Activated CD4-positive, alpha-beta T cell treated with anti-CD3 and anti-CD28 coated beads, Interleukin-2, amount 50 U/mL, for 16 hours (primary cell): ENCODE measurements at places on chromosomes 11 and 22.

DNA sequence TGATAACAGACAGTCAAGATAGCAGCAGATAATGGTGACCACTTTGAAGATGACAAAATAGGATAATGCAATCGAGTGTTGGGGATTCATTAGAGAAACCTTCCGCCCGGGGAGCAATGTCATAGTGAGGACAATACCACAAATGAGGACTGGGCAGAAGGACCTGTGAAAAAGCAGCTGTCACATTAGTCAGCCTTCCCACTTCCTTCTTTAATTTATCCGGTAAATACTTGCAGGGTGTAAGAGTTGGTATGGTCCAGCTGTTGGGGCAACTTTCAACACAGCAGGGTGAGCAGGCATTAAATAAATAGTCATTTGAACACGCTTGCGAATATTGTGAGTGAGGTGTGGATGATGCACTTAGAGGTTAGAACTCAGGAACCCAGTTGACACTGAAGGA is 132.5 kb upstream of the KIRREL3 start:
- no peak for DNase-seq

DNA sequence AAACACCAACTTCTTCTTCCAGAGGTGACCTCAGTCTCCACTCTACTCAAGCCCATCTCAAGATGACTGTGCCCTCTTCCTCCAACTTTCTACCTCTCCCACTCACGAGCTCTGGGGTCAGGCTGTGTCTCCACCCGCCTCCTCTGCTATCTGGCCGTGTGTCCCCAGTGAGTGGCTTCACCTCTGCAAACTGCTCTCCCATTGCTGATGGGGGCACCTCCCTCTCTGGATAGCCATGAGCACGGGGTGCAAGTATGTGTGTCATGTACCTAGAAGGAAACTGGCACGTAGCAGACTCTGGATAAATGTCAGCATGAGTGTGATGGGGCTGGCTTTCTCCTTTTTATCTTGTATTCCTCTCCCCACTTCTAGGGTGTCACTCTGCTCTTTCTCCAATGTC is 18.3 kb upstream of the RAC2 start:
- no peak for DNase-seq

DNA sequence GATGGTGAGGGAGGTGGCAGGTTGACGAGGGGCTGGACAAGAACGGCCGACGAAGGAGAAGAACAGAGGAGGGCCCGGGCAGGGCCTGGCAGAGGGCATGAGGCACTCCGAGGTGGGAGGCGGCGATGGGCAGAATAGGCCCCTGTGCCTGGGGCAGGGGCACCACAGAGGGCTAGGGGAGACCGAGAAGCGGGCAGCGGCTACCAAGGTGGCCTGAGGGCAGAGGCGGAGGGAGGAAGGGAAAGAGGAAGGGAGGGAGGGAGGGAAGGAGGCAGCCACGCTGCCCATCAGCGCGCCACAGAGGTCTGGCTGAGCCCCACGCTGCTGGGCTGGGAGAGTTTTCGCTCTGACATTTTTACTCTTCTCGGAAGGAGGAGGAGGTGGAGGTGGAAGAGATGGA is 11.3 kb downstream of the LSP1 start:
- no peak for DNase-seq

DNA sequence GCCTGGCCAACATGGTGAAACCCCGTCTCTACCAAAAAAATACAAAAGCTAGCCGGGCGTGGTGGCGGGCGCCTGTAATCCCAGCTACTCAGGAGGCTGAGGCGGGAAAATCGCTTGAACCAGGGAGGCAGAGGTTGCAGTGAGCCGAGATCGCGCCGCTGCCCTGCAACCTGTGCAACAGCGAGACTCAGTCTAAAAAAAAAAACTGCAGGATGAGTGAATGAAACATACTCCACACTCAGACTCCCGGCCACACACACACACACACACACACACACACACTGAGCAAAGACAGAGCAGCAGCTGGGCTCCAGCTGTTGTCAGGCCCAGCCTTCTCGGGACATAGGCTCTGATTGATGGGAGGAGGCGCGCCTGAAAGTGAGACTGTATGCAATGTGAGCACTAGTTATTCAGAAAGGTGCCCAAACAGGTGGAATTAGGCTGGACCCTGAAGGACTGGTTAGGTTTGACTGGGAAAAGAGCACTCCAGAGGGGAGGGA is 1.5 kb upstream of the PLEKHA7 start:
- no peak for DNase-seq

GRCh38 chr11:44622721-44623258 is 57.3 kb downstream of the CD82 start:
- no peak for DNase-seq

GRCh38 chr11:96341211-96342013 is 1.6 kb downstream of the MAML2 start:
- peak; percentile 74 for DNase-seq

DNA sequence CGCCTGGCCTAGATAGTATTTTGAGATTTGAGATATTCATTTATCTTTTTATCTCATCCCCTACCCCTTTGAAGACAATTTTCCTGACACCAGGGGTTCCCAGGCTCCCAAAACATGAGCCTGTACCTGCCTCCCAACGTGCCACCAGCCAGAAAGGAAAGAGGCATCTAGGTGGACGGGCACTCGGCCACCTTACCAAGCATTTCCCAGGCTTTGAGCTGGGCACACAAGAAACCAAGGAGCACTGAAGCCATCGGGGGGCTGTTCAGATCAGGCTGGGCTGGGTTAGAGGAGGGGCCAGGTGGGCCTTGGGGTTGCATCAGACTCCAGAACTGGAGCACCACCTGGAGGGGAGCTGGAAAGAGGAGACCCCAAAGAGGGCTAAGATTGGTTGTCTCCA is 28.5 kb upstream of the BAIAP2L2 start:
- no peak for DNase-seq

- DNase-seq: peak; percentile 46
These were observed 2.9 kb upstream of the SGSM1 start for GRCh38 chr22:24803064-24803542.

DNA sequence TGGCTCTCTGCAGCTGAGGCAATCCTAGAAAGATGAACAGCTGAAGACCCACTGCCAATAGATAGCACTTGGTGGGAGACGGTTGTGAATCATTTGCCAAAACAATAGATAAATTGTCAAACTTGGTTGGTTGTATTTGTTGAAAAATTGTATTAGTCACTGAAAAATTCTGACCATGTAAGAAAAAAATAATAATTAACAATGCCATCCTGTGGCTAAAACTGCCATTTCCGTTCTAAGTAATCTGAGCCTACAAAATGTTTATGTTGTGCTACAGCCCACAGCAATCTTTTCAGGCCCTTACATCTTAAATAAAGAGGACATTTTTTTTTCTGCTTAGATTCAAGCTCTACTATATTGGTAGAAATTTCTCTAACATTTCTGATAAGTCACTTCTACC is 103.2 kb upstream of the ANO3 start:
- DNase-seq: no peak

DNA sequence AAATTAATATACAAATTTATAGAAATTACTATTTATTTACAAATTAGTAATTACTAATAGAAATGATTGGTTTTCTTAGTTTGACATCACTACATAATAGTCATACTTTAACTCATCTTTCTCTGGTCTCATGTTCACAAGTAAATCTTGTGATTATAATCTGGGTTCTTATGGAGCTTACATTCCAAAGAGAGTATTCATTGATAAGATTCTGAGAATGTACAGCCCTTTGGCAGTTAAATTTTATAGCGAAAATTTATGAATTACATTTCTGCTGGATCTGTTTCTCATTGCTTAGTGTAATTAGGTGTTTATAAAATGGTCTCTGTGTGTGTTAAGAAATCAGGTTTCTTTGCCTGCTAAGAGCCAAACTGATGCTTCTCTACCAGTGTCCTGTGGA is 175.2 kb downstream of the TMEM135 start:
- DNase-seq: no peak

GRCh38 chr11:126192361-126192760 is 19.1 kb downstream of the RPUSD4 start:
- no peak for DNase-seq

DNA sequence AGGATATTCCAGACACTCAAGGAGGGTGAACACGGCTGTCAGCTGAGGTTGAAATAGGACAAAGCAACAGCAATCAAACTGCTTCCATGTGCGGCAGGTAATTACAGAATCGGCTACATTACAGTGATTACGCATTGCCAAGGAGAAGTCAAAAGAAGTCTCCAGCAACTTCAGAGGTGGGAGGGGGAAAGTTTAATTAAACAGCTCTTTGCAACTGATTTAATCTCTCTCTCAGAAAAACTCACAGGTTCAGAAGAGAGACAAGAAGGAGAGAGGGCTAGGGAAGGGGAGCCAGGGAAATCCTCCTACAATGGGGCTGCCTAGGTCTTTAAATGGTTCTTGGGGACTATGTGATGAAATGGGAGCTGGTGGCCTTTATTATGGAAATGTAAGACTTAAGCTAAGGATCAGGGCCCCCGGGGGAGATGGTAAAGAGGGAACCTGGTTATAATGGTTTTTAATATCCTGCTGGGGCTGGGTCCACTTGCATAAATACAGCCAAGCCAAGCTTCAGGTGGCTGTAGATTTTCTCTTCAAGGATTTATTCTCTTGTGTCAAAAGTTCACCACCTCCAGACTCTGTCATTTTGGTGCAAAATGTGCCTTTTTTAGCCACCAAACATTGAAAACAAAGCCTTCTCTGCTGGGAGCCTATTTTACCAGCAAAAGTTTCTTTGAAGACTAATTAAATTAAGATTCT is 354.7 kb upstream of the NARS2 start:
- DNase-seq: no peak

DNA sequence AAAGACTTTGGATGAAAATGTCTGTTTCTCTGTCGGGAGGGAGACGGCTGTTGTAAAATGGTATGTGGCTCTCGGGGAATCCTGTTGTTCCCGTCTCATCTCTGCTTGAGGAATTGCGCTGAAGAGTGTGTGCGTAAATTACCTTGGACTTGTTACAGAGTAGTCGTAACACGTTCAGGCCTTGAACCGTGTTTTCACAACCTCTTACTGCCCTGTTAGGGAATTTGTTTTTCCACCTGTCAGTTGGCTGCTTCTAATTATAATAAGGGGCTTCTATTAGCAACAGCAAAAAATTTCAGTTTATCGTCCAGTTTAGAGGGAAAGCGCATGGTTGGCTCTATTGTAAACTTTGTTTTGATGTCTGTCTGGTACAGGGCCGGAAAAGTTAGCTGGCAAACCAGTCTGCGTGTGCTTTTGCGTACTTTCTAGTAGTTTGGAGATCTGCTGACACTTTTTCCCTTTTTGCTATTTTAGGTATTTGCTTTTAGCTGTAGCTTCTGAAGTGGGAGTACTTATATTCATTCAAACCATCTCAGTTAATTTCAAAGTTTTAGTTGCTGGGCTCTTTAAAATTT is 1.5 kb downstream of the HIPK3 start:
- peak; percentile 23 for DNase-seq

DNA sequence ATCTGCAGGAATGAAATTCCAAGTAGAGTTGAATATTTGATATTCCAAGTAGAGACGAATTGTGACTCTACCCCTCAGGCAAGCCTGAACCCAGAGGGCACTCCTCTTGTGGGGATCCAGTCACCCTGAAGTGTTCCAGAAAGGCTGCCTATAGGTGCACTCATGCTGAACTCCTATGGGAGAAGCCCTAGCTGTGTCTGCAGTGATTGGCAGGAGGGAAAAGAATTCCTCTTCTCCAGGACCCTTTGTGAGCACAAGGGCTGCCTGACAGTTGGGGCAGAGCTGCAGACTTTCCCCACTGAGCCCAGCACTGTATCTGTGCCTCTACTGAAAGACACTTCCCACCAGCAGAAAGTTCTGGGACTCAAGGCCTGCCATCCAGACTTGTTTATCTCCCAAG is 35.0 kb downstream of the BBOX1 start:
- no peak for DNase-seq

- DNase-seq: no peak
These were observed 738.6 kb downstream of the BRD1 start for GRCh38 chr22:49088801-49089791.

DNA sequence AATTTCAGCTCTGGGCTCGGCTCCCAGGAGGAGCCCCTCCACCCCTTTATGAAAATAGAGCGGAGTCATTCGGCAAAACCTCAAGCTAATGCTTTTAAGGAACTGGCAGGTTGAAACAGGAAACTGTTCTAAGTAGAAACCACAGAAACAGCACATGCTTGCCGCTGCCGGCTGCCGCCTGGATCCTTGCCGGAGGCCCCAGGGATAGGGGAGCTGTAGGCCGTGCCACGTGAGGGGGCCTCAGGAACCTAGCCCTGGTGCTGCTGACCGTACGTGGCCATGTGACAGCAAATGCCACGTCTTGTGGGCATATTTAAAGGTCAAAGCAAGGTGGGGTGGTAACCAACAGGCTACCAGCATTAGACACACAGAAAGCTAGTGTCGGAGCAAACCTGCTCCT is 77.9 kb upstream of the TIMP3 start:
- peak; percentile 74 for DNase-seq

- no peak for DNase-seq
These were observed 9.9 kb downstream of the NDUFV1 start for GRCh38 chr11:67616431-67617242.

GRCh38 chr11:17734418-17734911 is at the start of gene KCNC1:
KCNC1 (plus strand) TSS chr11:17734781; CDS start chr11:17736003, 1,222 bp downstream.
- no peak for DNase-seq

DNA sequence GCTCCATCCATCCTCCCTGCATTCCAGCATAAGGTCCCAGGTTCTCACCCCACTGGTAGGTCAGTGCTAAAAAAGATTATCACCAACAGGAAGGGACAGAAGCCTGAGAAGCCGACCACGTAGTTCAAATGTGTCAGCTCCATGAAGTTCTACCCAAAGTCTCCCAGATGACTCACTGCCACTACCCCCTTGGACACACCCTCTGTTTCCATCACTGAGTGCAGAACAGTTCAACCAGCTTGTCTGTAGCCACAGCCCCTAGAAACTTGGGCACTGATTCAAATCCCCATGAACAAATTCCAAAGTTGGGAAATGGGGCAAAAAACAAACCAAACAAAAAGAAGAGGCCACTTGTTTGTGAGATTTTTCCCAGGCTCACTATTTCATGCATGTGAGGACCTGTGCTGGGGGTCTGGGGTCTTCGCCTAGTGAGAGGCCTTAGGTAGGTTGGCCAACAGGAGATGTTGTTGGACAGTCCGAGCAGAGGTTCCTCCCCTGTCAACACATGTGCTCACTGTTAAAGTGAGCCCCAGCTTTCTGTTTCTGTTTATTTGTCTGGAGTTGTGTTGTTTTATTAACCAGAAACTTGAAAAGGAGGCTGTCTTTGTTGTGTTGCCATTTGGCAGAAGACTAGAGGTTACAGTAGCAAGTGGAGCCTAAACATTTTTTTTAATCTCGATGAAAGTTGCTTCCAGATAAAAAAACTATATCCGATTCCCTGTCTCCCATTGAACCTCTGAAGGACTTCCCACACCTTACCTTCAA is 24.2 kb upstream of the FLI1 start:
- DNase-seq: no peak

DNA sequence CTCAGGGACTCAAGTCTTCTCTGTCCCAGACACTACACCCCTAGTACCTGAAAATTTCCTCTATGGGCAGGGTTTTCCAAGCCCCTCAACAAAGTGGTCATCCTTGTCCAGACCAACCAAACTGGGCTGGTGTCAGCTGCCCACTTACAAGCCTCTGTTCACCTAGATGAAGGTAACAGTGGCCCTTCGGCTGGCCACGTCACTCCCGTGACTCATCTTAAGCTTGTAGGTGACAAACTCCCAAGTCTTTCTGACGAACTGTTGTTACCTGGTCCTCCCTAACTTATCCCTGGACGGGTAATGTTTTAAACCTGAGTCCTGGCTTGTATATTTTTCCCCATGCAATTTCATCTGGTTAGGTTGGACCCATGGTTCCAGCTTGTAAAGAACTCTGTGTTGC is 4.7 kb downstream of the CXCR5 start:
- DNase-seq: no peak
